Esophagus squamous epithelium (tissue), 5 donors: ENCODE measurements at places on chromosomes 5 and 9.

- no peak for DNase-seq
These were observed 8.5 kb upstream of the TMEM268 start for GRCh38 chr9:114602620-114603019.

GRCh38 chr5:159566832-159567231 is 236.5 kb upstream of the IL12B start:
- no peak for DNase-seq

- DNase-seq: no peak
These were observed 10.9 kb downstream of the RAPGEF1 start for GRCh38 chr9:131728961-131729360.

DNA sequence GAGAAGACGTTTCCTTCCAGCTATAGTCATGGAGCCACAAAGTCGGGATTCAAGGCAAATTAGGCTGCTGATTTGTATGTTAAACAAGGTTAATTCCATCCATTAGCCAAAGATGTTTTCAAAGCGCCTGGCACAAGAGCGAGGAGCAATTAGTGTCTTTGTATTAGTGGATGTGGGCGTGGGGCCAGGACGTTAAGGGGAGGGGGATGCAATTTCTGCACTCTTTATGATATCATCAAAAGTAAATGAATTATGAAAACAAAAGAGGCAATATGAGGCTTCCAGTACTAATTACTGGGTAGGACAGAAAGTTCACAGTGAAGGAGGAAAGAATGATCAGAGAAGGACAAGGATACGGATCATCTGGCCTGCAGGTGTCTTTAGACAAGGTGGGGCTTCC is 230.9 kb upstream of the MSX2 start:
- DNase-seq: no peak

GRCh38 chr5:139495638-139496435 is 13.3 kb upstream of the STING1 start:
- no peak for DNase-seq

DNA sequence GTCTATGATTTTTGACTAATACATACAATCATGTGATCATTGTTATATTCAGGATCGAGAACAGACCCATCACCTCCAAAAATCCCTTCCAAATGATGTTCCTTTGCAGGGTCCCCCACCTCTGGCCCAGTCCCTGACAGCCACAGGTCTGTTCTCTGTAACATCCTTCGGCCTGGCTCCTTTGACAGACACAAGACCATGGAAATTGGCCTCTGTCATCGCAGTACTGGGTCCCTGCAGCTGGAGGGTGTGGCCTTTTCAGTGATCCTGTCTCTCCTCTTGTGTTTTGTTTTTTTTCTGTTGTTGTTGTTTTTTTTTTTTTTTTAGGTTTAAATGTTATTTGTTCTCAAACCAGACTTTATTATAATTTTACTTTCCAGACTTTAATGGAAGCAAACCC is 27.4 kb upstream of the ANKRD33B start:
- DNase-seq: no peak

GRCh38 chr5:141883892-141884318 is 5.7 kb upstream of the PCDH1 start:
- DNase-seq: no peak

DNA sequence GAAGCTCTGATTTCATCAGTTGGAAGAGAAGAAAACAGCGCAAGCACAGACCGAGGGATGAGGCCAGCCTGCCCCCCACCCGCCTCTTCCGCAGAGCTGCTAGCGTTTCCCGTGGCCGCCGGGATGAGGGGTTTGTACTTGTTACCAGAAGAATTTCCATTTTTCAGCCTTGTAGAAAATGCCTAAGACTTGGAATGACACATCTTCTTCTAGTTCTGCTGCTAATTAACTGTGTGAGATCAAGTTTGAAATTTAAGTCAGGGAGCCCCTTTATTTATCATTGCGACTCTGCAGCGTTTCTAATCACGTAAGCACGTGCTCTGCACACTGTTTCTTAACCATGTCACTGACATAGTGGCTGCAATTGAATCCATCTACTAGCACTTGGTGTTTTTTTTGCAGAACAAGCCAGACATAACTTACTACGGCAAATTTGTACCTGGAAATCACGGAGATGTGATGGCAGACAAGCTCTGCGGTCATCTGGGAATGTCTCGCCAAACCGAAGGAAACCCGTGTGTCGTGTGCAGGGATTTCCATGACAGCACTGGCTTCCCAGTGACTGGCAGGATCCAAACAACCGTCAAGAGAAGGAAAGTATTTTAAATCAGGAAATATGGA is 41.8 kb upstream of the ROR2 start:
- no peak for DNase-seq

DNA sequence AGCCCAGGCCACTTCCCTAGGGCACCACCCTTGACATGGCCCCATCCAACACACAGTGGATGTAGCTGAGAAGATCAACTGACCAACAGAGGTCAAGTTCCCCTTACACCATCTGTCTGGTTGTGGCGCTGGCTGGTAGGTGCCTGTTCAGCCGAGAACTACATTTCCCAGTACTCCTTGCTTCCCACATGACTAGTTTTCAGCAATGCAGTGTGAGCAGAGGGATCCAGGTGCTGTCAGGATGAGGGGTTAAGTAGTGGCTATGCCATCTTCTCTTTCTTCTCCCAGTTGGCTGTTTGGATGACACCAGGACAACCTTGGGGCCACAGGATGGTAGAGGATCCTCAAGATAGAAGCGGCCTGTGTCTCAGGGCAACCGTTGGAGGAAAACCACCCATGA is 48.6 kb upstream of the SH3PXD2B start:
- DNase-seq: no peak

GRCh38 chr5:32499261-32499660 is 54.7 kb upstream of the ZFR start:
- no peak for DNase-seq

- no peak for DNase-seq
These were observed 11.1 kb downstream of the PDLIM7 start for GRCh38 chr5:177486256-177486655.

GRCh38 chr9:83424831-83425230 is 113.4 kb downstream of the FRMD3 start:
- DNase-seq: no peak

DNA sequence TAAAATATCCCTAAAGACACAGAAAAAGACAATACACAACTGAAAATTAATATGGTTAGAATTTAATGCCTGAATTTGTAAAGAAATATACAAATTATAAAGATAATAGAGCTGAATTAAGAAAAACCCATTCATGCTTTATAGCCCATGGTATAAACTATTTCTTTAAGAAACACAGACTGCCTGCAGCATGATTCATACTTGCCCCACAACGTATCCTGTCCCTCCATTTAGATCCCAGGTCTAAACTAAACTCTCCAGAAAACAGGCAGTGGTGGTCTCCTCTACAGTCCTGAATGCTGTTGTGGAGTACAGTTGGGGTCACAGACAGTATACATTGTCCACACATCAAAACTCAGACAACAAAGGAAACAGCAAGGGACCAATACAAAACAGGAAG is 24.8 kb downstream of the IL6ST start:
- DNase-seq: no peak

DNA sequence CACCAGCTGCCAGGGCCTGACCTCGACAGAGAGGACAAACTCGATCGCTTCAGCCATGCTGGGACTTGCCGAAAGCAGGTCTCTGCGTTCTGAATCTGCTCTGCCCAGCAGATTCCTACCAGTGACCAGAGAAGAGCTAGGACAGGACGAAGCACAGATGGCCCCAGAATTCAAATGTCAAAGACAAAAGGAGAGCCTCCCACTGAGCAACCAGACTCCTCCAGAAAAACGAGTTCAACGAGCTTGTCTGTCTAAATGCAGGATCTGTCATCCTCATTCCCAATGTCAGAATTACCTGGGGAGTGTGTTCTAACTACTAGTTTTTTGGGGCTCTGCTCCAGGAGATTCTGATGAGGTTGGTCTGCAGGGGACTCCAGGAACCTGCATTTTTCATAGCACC is 13.4 kb downstream of the AK8 start:
- DNase-seq: no peak

DNA sequence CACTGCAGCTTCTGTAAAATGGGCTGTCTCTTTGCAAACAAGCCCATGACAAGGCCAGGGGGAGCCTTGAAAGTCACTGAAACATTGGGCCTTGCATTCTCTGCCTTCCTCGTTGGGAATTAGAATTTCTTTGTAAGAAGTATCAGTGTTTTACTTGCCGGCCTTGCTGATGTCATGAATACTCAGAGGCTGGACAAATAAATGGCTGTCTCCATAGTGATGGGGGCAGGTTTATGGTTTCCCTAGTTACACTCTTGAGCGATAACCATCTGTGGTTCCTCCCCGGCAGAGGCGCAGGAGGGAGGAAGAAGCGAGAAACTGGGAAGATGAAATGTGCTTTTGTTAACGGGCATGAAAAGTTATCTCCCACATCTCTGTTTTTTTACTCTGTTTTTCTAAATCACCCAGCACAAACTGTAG is 272.7 kb upstream of the PANK3 start:
- DNase-seq: no peak

GRCh38 chr9:105693435-105694189 is 729 bp upstream of the TMEM38B start:
- no peak for DNase-seq
